ENCODE measurements at places on chromosomes 5 and 9.

GRCh38 chr5:141392429-141393198 is at the start of gene PCDHGA8:
TSS of gene PCDHGA8 (plus strand) at chr5:141392633. CDS start at chr5:141392814, 181 bp downstream.
- H3K4me3 ChIP-seq, result no peak within 1 kb of the TSS
- no peaks in the 10 kb centered on the region for H3K4me1 ChIP-seq
- no peak within 1 kb of the TSS for H3K27ac ChIP-seq
- no peak for DNase-seq
- no peaks in the 10 kb centered on the region for H3K36me3 ChIP-seq

DNA sequence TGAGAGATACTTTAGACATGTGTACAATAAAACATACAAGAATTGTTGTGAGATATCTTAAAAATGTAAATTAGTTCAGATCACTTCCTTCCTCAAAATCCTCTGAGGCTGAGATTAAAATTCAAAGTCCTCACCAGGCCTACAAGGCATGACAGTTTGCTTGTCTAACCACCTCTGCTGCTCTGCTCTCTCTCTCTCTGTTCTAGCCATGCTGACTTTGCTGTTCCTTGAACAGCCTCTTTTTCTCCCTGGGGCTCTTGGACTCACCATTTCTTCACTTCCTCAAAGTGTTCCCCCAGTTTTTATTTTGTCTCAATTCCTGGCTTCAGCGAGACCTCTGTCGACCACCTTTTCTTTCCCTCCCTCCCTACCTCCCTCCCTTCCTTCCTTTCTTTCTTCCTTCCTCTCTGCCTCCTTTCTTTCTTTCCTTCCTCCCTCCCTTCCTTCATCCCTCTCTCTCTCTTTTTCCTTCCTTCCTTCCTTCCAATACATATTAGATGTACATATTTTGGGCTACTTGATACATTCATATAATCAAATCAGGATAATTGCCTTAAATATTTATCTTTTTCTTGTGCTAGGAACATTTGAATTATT is 27.0 kb downstream of the CATSPER3 start:
- H3K4me1 ChIP-seq, result no peaks in the 10 kb centered on the region
- H3K27ac ChIP-seq, result no peak overlapping the region
- no peak for DNase-seq
- no peaks in the 10 kb centered on the region for H3K27me3 ChIP-seq
- H3K4me3 ChIP-seq, result no peak overlapping the region

DNA sequence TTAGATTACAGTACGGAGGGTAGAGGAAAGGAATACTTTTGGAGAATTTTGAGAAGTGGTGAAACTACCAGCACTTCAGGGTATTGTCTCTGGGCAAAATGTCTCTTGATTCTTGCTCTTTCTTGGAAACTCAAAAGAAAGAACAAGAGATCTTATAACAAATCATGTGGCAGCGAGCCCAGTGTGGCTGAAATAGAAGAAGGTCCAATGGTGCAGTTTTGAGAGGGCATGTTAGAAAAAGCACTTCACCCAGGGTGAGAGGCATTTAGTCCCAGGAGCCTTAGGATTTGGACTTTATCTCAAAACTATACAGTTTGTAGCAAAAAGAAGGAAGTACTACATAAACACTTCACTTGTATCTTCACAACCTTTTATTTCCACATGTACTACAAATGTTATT is 39.4 kb downstream of the NNT start:
- H3K36me3 ChIP-seq, result no peaks in the 10 kb centered on the region
- H3K27ac ChIP-seq, result no peak overlapping the region
- H3K27me3 ChIP-seq, result no peaks in the 10 kb centered on the region
- no peak overlapping the region for H3K4me3 ChIP-seq
- peaks cover 9% of the 10 kb centered on the region for H3K4me1 ChIP-seq
- DNase-seq, result no peak

- DNase-seq, result no peak
- H3K4me3 ChIP-seq, result no peak overlapping the region
- H3K4me1 ChIP-seq, result no peaks in the 10 kb centered on the region
- H3K27me3 ChIP-seq, result no peaks in the 10 kb centered on the region
These were observed 177.2 kb downstream of the PCSK5 start for GRCh38 chr9:76067696-76068095.

DNA sequence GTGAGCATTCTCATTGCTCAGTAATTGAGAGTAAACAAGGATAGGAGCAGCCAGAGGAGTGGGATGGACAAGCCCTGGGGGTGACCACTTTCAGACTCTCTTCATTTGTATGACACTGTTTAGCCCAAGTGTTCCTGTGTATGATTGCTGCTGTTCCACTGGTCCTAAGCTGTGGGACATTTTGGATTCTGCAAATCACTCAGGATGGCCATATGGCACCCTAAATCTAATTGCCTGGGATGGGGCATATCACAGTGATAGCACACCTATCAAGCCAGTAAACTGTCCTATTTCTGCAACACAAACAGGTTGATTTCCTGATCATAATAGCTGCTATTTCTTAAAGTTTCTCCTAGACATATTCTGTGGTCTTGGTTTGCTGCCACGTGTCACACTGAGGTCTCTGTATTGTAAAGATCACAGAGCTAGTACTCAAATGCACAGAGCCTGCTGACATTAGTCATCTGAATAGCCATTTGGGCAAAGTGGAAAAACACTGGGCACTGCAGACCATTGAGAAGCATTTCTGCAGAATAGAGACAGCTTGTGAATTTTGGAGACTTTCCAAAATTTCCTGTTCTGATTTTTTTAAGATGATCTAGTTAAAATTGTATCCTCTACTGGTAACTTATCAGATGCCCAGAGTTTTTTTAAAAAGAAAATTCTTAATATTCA is 320.2 kb downstream of the RFX3 start:
- H3K4me1 ChIP-seq, result no peaks in the 10 kb centered on the region
- no peak overlapping the region for H3K27ac ChIP-seq
- H3K4me3 ChIP-seq, result no peak overlapping the region
- DNase-seq, result no peak

DNA sequence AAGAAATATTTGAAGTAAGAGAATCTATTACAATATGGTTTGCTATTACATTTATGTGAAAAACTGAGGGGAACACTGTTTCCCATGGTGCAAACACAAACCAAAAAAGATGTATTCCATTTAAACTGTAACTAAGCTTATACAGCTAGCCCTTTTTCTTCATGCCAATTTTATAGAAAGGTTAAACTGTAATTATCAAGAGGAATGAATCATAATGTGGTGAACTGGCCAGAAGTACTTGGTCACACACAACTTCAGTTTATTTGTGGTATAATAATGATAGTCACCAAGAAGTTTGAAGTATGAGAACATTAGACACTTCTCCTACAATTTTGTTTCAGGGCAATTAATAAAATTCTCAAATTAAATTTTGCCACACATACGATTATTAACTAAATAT is 177.9 kb downstream of the XRCC4 start:
- no peak for DNase-seq
- H3K27me3 ChIP-seq, result no peaks in the 10 kb centered on the region
- H3K4me1 ChIP-seq, result no peaks in the 10 kb centered on the region

GRCh38 chr5:179275381-179275878 is 69.8 kb downstream of the ADAMTS2 start:
- H3K36me3 ChIP-seq, result peaks cover 8% of the 10 kb centered on the region
- H3K27ac ChIP-seq, result peak overlapping the region; percentile 80
- H3K27me3 ChIP-seq, result peaks cover 18% of the 10 kb centered on the region

GRCh38 chr9:137972988-137973470 is 95.4 kb downstream of the CACNA1B start:
- no peaks in the 10 kb centered on the region for H3K4me1 ChIP-seq
- no peak overlapping the region for H3K4me3 ChIP-seq
- no peaks in the 10 kb centered on the region for H3K36me3 ChIP-seq

- H3K27me3 ChIP-seq, result no peaks in the 10 kb centered on the region
- H3K27ac ChIP-seq, result peak overlapping the region; percentile 91
- no peaks in the 10 kb centered on the region for H3K36me3 ChIP-seq
- H3K4me1 ChIP-seq, result peaks cover 52% of the 10 kb centered on the region
- DNase-seq, result no peak
These were observed 105.3 kb downstream of the THBS4 start for GRCh38 chr5:80140496-80140895.

- H3K36me3 ChIP-seq, result no peaks in the 10 kb centered on the region
- no peaks in the 10 kb centered on the region for H3K27me3 ChIP-seq
- H3K27ac ChIP-seq, result no peak overlapping the region
- H3K4me1 ChIP-seq, result peaks cover 5% of the 10 kb centered on the region
- H3K4me3 ChIP-seq, result no peak overlapping the region
These were observed 3.9 kb upstream of the GNAQ start for GRCh38 chr9:78035383-78035993.

GRCh38 chr9:90477535-90477934 is 165.1 kb downstream of the DIRAS2 start:
- H3K36me3 ChIP-seq, result no peaks in the 10 kb centered on the region
- no peak for DNase-seq
- no peak overlapping the region for H3K27ac ChIP-seq
- no peaks in the 10 kb centered on the region for H3K27me3 ChIP-seq

- no peak for DNase-seq
- no peak overlapping the region for H3K4me3 ChIP-seq
- H3K27ac ChIP-seq, result no peak overlapping the region
- H3K4me1 ChIP-seq, result no peaks in the 10 kb centered on the region
These were observed 147.5 kb upstream of the PIK3R1 start for GRCh38 chr5:68067976-68068603.

DNA sequence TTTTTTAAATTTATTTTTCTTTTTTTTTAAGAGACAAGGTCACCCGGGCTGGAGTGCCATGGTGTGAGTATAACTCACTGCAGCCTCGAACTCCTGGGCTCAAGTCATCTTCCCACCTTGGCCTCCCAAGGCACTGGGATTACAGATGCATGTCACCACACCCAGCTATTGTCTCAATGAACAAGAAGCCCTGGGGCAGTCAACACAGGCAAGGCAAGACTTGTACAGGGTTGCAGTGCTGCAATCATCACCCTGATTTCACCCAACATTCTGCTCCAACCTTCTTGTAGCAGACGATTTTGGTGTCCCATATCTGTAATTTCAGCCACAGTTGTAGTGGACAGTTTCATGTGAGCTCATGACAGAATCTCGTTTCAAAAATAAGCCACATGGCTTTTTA is 205.8 kb upstream of the KIF2A start:
- H3K27ac ChIP-seq, result no peak overlapping the region
- no peaks in the 10 kb centered on the region for H3K4me1 ChIP-seq
- H3K36me3 ChIP-seq, result no peaks in the 10 kb centered on the region

GRCh38 chr9:32524892-32525708 is 896 bp downstream of the RIGI start:
- peak overlapping the region; percentile 79 for H3K4me3 ChIP-seq
- H3K4me1 ChIP-seq, result peaks cover 31% of the 10 kb centered on the region
- DNase-seq, result no peak
- H3K36me3 ChIP-seq, result no peaks in the 10 kb centered on the region
- H3K27me3 ChIP-seq, result no peaks in the 10 kb centered on the region
- peak overlapping the region; percentile 87 for H3K27ac ChIP-seq

DNA sequence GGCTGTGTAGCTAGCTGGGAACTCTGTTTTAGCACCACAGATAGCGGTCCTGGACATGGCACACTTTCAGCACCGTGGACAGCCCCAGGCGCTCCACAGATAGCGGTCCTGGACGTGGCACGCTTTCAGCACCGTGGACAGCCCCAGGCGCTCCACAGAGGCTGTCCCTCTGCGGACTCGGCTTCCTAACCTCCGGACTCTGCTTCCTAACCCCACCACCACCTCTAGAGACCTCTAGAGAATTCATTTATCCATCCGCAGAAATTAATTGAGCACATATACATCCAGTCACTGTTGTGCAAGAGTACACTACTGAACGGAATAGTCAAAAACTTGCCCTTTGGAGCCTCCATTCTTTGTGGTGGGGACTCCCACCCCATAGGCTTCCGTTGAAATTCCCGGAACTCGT is 27.4 kb downstream of the UNC5A start:
- no peak overlapping the region for H3K4me3 ChIP-seq
- no peak overlapping the region for H3K27ac ChIP-seq
- DNase-seq, result peak; percentile 96
- no peaks in the 10 kb centered on the region for H3K4me1 ChIP-seq

DNA sequence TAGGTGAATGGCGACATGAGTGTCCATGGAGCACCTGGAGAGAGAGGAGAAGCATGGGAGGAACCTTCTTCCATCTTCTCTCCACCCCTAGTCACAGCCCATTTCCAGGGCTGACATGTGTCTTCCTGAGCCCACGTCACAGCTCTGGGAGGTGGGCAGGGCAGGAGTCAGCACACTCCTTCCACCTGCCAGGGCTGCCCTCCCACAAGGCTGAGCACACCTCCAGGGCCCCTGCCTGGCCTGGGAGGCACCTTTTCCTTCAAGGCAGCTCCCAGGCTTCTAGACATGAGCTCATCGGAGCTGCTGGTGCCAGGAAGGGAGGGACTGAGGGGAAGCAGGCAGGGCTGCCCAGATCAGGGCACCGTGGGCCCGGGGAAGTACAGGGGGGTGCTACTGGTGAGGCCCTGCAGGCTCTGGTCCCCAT is 13.6 kb upstream of the SYNPO start:
- DNase-seq, result no peak
- H3K4me1 ChIP-seq, result peaks cover 26% of the 10 kb centered on the region
- H3K36me3 ChIP-seq, result no peaks in the 10 kb centered on the region
- peak overlapping the region; percentile 85 for H3K27ac ChIP-seq
- no peak overlapping the region for H3K4me3 ChIP-seq
- peaks cover 24% of the 10 kb centered on the region for H3K27me3 ChIP-seq

- DNase-seq, result peak; percentile 2
- no peak overlapping the region for H3K4me3 ChIP-seq
- no peaks in the 10 kb centered on the region for H3K36me3 ChIP-seq
- no peaks in the 10 kb centered on the region for H3K4me1 ChIP-seq
- H3K27me3 ChIP-seq, result no peaks in the 10 kb centered on the region
These were observed 391.3 kb downstream of the SLCO4C1 start for GRCh38 chr5:101904736-101905135.

DNA sequence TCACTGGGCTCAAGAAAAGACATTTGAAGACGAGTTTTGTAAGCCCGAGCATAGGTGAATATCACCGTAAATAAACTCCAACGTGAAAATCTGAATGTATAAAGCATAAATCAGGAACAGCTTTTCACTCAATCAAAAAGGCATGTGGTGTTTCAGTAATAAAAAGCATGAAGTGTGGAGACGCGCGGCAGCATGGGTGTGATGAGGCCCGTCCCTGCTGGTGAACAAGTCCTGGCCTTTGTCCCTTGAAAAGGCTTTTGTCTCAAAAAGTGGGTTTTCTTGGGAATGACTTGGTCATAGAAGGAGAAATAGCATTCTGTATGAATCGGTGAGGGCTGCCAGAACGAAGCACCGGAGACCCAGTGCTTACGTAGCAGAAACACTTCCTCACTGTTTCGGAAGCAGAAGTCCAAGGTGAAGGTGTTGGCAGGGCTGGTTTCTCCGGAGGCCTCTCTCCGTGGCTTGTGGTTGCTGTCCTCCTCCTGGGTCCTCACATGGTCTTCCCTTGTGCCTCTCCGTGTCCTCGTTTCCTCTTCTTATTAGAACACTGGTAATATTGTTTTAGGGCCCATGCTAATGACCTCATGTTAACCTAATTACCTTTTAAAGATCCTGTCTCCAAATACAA is 24.9 kb downstream of the ROPN1L start:
- H3K27ac ChIP-seq, result no peak overlapping the region
- DNase-seq, result no peak
- no peaks in the 10 kb centered on the region for H3K36me3 ChIP-seq
- H3K27me3 ChIP-seq, result no peaks in the 10 kb centered on the region
- H3K4me1 ChIP-seq, result peaks cover 18% of the 10 kb centered on the region
- no peak overlapping the region for H3K4me3 ChIP-seq
